ENCODE measurements at places on chromosomes 2 and 18.

DNA sequence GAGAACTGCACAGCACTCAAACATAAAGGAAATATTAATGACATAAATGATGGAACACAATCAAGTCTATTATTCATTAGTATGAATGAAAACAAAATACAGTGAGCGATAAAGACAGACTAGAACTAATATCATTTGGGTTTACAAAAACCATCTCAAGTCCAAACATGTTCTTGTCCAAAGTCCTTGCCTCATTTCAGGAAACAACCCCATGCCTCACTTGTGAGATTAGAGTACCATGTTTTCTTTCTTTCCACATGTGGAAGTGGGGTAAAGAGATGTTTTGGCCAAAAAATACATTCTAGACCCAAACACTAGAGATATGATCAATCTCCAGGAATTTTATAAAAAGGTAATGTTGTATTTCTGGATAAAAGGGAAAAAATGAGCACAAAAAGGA, 53.3 kb upstream of the NFE2L2 start:
- DNase-seq: no peak

DNA sequence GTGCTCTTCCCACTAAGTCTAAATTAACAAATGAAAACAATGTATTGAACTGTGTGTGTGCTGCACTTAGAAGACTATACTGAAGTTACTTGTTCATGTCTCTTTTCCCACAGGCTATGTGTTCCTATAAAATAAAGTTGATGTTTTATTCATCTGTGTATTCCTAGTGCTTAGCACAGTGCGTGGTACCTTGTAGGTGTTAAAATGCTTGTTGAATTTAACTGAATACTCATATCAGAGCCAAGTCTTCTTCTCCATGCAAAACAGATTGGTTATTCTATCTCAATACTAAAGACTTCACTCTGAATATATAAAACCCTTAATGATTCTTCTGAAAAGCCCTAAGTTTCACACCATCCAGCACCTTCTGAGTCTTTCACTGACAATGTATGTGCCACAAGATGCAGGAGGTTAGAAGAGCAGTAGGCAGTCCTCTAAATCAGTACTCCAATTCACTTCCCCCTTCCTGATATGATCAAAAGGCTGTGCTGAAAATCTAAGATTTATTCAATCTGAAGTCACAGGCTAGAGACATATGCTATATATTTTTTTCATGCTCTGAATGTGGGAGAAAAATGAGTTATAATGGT, 231.7 kb upstream of the CCDC150 start:
- no peak for DNase-seq

- DNase-seq: no peak
These were observed 144.8 kb upstream of the NDUFV2 start for GRCh38 chr18:8957731-8958130.

GRCh38 chr2:44954889-44955592, 13.5 kb downstream of the SIX3 start:
- DNase-seq: no peak

DNA sequence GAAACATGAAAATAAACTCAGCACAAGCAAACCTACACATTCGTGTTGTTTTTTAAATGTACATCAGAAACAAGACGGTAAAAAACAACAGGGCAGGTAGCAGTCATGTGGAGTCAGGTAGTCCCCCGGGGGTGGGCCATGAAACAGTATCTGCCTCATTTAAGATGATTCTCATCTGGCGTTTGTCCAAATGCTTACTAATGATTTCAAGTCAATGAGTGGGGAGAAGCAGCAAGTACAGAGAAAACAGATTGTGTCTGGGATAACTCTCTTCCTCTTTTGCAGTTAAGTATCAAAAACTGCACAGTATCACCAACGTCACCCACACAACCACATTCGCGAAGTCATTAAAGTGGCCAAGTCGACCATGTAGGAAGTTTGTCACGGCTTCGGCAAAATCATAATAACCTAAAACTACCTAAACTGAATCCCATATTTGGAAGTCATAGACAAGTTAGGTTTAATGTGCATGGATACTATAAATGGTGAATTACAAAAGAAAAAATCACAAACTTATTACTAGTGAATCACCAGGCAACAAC, 1.3 kb downstream of the LAPTM4A start:
- DNase-seq: peak; percentile 8

Measured in stimulated activated CD4-positive, alpha-beta T cell treated with anti-CD3 and anti-CD28 coated beads, Interleukin-2, amount 100 ng/mL, for 48 hours (primary cell).